GM12865 (cell line): ENCODE measurements at places on chromosomes 11 and 22.

GRCh38 chr22:43270314-43270908 is 72.8 kb downstream of the SCUBE1 start:
- DNase-seq: peak; percentile 89

DNA sequence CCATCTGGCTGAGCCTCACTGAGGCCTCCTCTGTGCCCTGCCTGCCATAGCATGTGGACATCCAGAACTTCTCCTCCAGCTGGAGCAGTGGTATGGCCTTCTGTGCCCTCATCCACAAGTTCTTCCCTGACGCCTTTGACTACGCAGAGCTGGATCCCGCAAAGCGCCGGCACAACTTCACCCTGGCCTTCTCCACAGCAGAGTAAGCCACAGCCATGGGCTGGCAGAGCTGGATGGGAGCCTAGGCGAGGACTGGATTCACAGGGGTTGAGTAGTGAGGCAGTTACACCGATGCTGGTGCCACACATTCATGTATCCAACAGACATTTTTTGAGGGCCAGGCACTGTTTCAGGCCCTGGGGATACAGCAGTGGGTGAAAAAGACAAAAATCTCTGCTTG is 9.1 kb downstream of the SMTNL1 start:
- DNase-seq: no peak

- DNase-seq: no peak
Measured at GRCh38 chr11:62104816-62105653, 18.8 kb upstream of the INCENP start.

- DNase-seq: no peak
Measured at GRCh38 chr11:69905611-69906452, 86.6 kb upstream of the FGF3 start.

DNA sequence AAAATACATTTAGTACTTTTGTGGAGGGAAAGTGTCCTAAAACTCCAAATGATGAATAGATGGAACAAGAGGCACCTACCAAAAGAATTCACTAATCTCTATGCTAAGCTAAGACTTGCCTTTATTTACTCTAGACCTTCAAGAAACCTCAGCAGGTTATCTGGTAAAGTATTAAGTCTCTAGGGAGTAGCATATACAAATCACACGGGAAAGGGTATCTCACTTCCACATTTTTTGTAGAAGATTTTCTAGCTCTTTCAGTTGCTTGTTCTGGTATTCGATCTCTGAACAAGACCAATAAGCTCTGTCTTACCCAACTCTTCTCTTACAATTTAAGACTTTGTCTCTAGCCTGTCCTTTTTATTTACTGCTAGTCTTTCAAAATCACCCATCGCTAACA is 18.1 kb upstream of the CADM1 start:
- DNase-seq: peak; percentile 20
